ENCODE measurements at places on chromosomes 11 and 22.

DNA sequence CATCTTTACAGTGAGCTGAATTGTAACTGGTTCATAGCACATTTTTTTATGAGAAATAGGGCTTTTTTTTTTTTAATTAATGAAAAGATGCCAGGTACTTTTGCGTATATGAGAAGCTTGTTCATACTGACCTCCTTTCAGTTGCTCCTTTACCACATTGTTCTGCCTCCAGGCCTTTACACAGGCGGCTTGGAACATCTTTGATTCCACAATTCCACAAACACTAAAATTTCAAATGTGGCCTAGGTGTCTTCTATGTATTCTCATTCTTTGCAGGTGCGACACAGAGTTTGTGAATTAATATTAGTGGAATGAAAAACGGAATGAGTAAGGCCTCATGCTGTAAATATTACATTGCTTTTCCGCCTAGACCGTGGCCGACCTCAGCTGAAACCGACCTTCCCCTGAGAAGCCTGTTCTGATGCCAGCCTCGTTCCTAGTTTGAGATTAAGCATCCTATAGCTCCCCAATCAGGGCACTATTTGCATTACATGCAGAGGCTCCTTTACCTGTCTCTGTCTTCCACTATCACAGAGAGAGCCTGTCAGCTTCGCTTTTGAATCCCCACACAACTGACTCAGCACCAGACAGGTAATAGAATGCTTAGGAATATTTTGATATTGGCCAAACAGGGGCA is 125.8 kb downstream of the LDLRAD3 start:
- no peak for DNase-seq

DNA sequence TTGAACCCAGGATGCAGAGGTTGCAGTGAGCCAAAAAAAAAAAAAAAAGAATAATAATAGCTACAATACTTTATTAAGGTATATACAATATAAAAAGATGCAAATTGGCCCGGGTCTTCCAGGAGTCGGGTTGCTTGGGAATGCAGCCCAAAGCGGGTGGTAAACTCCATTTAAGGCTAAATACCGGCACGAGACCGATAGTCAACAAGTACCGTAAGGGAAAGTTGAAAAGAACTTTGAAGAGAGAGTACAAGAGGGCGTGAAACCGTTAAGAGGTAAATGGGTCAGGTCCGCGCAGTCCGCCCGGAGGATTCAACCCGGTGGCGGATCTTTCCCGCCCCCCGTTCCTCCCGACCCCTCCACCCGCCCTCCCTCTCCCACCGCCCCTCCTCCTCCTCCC is 143.3 kb downstream of the DLG2 start:
- DNase-seq, result no peak

DNA sequence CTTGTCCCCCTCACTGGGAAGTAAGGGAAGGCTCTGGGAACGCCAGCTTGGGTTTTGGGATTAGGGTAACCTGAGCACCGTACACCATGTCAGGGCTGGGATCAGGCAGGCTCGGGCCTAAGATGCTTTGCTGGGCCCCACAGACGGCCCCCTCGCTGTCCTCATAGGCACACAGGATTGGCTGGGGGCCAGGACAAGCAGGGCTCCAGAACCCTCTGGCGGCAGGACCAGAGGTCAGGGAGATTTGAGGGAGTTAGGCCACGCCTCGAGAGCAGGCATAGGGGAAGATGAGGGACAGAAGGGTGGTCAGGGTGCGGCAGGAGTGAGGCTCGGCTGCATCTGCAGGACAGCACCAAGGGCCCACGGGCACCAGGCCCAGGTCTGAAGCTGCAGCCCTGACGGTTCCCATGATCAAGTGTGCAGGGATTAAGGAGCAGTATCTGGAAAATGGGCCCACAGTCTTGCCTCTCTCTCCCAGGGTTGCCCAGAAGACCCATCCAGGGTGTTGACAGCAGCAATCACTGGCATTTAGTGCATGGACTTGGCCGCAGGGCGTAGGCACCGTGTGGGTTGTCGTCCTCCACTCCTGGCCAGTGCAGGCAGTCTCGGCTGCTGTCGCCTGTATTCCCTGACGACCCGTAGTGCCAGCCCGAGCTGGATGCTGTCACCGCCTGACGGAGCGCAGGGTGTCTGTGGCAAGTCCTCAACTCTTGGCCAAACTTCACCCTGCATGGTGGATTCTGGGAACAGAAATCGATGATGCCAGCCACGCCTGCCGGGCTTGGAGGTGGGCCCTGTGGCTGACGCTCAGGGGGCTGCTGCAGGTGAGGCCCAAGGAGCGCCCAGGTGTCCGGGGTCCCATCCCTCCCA is 15.7 kb upstream of the GNB1L start:
- no peak for DNase-seq

DNA sequence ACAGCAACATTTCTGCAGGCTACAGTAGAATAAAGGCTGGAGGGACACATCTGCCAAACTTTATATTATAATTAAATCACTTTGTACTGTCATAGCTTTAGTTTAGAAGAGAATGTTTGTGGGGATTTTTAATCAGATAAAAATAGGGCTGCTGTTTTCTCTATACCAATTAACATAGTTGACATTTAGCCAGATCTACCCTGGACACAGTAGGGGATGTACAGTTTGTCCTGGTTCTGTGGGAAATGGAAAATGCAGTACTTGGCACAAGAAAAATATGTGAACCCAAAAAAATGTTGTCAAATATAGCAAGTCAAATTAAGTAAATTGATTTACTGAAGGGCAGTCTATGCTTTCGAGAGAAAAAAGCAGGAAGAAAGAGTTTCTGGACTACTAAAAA is 20.8 kb upstream of the PICALM start:
- DNase-seq, result no peak

- no peak for DNase-seq
Measured at GRCh38 chr11:80109031-80109430, 668.2 kb upstream of the TENM4 start.

- no peak for DNase-seq
Measured at GRCh38 chr11:118615976-118616371, 8.6 kb downstream of the PHLDB1 start.

GRCh38 chr11:102192349-102193066 is 82.3 kb downstream of the YAP1 start:
- no peak for DNase-seq

DNA sequence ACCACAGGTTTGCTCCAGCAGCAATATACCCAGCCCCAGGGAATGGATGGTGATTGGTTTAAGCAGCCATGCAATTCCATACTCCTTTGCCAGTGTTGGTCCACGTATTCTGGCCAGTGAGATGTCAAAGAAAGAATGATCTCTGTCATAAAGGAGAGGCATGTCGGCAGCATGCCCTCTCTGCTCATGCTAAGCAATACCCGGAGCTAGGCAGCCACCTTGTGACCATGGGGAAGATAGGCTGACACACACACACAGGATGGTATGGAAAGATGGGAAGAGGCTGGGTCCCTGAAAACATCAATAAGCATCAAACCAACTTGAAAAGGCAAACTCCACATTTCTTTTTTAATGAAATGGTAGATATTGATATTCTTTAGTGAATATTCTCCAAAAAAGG is 5.1 kb downstream of the ABCC8 start:
- no peak for DNase-seq

- no peak for DNase-seq
Measured at GRCh38 chr11:9990221-9990973, 303.6 kb downstream of the SBF2 start.

DNA sequence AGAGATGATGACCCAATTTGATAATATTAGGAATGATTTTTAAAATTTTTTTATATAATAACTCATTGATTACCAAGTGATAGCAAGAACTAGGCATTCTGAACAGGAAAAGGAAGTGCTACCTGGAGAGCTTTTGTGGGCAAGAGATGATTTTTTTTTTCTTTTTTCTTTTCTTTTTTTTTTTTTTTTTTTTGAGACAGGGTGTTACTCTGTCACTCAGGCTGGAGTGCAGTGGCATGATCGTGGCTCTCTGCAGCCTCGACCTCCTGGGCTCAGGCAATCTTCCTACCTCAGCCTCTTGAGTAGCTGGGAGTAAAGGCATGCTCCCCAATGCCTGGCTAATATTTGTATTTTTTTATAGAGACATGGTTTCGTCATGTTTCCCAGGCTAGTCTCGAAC is 40.4 kb downstream of the TNRC6B start:
- no peak for DNase-seq

- no peak for DNase-seq
Measured at GRCh38 chr11:8706673-8707432, 24.3 kb downstream of the RPL27A start.

DNA sequence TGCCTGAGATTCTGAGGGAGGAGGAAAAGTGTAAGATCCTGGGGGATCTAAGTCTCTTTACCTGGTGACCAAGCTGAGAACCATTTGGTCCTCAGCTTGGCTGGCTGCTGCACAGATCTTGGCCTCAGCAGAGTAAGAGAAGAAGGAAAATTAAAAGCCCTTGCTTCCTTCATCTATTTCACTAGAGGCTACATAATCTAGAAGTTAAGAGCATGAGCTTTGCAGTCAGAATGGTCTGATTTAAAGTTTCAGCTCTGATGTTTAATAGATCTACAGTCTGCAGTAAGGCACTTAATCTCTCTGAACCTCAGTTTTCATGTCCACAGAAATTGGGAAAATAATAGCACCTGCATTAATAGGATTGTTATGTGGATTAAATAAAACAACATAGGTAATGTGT is 3.1 kb upstream of the ZBTB16 start:
- no peak for DNase-seq

DNA sequence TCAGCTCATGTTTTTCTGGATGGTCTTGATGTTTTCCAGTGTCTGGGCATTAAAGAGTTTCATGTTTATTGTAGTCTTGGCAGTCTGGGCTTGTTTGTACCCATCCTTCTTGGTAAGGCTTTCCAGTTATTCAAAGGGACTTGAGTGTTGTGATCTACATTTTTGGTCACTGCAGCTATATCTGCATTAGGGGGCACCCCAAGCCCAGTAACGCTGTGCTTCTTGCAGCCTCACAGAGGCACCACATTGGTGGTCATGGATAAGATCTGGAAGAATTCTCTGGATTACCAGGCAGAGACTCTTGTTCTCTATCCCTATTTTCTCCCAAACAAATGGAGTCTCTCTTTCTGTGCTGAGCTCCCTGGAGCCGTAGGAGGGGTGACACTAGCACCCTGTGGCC is 451.5 kb upstream of the FAT3 start:
- no peak for DNase-seq

- no peak for DNase-seq
Measured at GRCh38 chr11:132314911-132315455, 944.6 kb downstream of the NTM start.

DNA sequence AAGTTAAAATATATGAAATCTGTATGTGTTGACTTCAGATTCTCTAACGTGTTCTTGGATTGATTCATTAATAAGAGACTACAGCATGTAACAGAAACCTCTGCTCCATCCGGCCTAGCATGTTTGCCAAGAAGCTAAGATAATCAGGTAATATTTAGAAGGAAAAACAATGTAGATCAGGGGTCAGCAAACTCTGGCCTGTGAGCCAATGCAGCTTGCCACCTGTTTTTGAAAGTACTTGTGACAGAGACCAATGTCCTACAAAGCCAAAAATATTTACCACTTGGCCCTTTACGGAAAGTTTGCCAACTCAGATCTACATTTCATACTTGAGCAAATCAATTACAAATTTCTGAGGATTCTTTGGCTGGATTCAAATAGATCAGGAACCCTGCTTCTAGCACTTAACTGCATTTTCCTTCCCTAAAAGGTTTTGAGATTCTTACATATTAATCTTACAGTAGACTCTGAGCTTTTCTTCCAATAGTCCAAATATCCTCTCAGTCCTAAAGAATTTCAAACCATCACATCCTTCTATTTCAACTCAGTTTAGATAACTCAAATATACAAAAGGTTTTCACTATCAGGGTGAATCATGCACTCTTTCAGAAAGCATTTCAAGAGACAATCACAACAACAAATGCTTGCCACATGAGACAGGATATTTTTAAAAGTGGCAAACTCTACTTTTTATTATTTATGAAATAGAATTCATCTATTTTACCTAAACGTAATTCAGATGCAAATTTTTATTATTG is 29.5 kb downstream of the APOL5 start:
- DNase-seq, result no peak

DNA sequence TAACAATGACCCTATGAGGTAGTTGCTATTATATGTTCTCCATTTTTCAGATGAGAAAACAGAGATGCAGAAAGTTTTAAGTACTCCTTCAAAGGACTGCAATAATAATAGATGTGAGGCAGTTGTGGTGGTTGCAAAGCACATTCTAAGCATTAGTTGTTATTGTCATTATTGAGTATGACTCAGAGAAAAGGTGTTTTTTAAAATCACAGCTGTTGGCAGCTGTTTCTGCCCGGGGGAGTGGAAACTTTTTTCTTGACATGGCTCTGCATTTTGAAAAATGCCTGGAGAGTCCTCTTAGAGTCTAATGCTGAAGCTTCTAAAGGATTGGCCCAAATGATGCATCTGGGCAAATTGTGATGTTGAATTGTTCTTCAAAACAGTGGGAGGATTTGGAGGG is 244.5 kb upstream of the MPPED2 start:
- DNase-seq, result no peak

- no peak for DNase-seq
Measured at GRCh38 chr11:130445788-130446187, 2.7 kb upstream of the ADAMTS15 start.

DNA sequence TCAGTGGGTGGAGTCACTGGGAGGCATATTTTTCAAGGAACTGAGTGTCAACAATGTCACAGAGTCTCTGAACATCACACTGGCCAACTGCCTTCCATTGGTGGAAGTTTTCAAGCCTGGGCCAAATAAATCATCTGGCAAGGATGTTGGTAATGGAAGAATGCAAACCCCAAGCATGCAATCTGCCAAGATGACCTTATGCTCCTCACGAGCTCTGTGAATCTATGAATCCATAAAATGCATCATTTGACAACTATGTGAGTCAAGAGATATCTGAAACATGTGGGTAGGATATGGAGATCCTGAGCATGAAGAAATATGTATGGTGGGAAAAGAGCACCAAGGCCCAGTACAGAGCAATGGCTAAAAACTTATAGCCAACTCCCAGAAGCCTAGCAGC is 122.2 kb downstream of the PLEKHA7 start:
- no peak for DNase-seq

DNA sequence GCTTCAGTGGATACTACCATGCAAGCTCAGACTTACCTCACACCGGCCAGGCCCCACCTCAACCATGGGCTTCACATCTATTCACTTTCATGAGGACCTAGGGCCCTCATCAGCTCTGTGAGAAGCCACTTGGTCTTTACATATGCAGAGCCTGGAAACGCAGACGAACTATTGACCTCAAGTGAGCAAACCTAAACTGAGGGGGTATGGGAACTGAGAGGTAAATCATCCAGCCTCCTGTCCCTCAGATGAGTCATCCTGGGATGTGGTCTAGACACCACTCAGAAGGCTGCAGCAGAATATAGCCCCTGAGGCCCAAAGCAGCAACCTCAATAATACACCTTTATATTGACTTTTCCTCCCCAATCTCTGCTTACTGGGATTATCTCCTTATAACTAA is 578.0 kb downstream of the INSC start:
- no peak for DNase-seq

- DNase-seq, result no peak
Measured at GRCh38 chr11:75087319-75088305, 9.1 kb downstream of the OR2AT4 start.
